ENCODE measurements at places on chromosomes 2 and 18.

GRCh38 chr2:21461754-21462240, 338.0 kb downstream of the TDRD15 start:
- DNase-seq, result no peak

DNA sequence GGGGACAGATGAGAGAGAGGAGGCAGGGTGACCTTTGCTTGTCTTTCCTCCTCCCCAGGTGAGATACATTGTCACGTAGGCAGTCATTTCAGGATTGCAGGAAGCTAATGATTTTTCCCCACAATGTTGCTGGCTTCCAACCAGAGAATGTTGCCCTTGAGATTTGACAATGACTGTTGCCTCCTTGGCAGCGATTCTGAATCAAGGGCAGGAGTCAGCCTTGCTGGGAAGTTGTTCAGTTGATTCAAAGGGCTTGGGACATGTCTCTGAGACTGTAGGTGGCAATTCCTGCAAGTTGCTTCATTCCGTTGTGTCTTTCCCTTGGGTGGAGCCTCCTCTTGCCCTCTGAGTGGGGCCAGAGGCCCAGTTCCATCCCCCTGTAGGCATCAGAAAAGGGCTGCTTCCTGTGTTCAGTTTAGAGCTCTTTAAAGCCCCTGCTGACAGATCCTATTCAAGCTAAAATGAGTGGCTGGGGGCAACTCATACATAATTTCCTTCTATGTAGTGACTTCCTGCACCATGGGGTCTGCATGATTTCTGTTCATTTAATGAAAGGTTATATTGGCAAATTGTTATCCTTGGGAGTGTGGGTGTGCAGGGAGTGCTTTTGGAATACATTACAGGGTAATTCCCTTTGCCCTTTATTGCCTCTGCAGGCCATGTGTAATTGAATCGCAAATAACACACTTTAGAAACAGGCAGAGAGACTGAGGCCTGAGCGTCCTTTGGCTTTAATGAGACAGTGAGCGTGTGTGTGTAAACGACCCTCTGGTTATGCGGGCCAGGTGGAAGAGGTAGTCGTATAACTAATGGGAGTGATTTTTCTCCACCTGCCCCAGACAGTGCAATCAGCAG, 52.4 kb downstream of the GPR39 start:
- DNase-seq, result no peak

DNA sequence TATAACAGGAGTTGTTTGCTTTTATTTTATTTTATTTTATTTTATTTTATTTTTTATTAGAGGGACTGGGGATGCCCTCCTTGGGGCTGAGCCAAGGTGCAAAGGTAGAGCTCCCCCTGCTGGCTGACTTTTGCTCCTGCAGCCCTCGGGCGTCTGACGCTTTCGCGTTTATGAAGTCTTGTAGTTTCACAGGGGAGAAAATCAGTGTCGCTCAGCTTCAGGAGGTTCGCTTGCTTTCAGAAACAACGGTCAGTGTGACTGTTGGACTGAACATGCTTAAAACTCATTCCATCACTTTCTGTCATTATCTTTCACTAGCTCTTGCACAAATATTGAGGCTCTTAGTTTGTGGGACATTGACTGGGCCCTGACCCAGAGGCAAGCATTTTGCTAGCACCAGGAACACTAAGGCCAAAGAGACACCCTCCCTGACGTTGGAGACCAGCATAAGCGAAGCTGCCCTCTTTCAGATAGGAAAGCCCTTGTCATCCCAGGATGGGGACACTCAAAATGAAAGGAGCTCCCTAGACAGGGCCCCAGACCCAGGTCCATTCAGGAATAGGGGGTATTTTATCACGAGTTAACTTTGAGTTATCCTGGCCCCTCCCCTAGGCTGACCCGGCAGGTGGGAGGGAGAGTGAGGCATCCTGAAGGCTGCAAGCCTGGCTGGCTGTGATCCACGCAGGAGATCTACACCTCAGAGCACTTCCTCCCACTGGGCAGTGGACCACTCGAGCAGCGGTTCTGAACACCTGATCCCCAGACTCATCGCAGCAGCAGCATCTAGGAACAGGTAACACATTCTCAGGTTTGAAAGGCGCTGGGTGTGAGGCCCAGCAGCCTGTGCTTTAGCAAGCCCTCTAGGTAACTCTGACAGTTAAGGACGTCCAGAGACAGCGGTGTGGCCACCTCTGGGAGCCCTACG, 34.4 kb downstream of the LGALSL start:
- peak; percentile 78 for DNase-seq

DNA sequence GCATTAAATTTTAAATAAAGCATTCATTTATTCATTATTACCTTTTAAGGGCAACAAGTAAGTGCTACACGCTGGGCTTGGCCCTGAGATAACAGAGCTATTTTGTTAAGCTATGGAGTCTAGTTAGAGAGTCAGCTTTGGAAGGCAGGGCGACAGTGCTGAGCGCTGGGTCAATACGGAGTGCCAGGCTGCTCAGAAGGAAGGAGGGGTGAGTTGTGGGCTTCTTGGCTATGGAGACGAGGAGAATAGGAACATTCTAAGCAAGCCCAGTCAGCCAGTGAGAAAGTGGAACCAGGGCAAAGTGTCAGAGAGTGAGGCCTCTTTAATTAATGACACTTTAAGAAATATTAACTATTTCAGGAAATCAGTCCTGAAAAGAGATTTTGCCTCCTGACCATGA, 288.4 kb downstream of the LRRTM1 start:
- no peak for DNase-seq

DNA sequence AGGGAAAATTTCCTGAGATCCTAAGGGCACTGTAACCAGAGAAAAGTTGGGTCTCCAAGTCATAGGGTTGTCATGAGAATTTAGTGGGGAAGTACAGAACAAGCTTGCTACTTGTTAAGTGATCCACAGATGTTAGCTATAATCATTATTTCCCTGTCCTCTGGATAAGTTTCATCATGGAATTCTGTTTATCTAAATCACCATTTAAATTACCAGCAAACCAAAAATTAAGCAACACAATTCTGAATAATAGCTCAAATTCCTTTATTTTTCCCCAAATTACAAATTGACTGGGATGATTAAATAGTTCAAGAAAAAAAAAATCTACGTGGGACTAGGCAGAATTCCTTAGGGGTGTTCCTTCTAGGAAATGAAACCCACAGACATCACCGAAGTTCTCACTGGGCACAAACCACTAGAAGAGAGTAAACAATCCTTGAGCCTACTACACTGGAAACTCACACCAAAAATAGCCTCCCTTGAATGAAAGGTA, 159.5 kb downstream of the COL6A3 start:
- DNase-seq, result no peak

DNA sequence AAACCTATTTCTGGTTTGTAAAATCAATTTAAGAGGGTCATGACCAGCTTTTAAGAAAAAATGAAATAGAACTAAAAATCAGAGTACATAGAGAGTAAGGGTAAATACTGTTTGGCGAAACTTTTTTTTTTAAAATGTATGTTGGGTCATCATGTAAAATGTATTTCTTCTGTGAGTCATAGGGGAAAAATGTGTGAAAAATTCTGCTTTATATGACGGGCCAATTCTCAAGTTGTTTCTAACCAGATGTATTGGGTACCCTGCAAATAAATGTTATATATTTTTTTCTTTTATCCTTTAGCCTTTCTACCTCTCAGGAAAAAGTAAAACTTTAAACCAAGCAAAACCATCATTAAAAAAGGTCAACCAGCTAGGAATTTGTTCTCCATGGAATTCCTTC, 13.9 kb downstream of the AFTPH start:
- DNase-seq, result no peak

- no peak for DNase-seq
These were observed 1.9 kb downstream of the GLI2 start for GRCh38 chr2:120737340-120738101.

DNA sequence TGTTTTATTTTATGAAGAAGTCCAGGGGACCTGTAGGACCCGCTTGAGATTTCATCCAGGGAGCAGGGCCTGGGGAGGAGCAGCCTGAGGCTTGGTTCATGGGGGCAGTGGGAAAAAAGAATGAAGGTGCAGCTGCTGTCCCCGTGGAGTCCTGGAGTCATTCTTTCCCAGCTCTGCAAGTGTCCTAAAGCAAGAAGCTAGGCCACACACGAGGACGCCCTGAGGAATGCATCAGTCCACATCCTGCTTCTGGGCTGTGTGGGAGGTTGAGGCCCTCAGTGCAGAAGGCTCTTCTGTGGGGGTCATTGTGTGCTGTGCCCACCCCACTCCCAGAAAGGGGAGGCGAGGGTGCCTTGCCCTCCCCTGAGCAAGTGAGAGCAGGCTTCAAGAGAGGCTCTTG, 179.9 kb upstream of the HS6ST1 start:
- DNase-seq, result no peak

- no peak for DNase-seq
These were observed 12.8 kb upstream of the ACTR2 start for GRCh38 chr2:65214843-65215242.

DNA sequence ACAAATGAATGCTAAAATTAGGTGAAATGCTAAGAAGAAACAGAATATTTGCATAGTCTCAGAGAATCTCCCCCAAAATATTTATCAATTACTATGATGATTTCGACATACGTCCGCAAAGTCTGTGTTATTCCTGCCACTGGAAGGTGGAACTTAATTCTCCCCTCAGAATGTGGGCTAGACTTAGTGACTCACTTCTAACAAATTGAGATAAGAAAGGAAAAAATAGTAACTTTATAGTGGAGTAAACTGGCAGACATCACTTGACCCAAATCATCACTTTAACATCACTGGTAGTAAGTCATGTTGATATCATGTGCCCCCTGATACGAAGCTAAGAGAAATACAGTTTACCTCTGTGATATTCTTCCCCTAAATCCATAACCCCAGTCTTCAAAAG, 23.5 kb downstream of the HADHB start:
- no peak for DNase-seq

DNA sequence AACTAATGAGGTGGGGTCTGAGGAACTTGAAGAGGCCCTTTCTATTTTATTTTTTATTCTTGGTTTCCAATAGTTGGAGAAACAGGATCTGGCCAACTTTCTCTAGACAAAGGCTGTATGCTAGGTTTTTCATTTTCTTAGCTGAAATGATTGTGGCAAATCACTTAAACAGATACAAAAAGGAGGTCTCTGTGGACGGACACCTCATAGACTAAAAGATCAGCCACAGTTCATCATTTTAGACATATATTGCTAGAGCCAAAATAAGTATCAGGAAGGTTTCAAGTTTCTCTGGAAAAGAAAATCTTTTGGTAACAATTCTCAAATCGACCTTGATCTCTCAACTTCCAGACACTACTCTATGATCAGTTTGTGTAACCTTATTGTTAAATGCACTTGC, 224.5 kb upstream of the REV1 start:
- DNase-seq, result no peak

DNA sequence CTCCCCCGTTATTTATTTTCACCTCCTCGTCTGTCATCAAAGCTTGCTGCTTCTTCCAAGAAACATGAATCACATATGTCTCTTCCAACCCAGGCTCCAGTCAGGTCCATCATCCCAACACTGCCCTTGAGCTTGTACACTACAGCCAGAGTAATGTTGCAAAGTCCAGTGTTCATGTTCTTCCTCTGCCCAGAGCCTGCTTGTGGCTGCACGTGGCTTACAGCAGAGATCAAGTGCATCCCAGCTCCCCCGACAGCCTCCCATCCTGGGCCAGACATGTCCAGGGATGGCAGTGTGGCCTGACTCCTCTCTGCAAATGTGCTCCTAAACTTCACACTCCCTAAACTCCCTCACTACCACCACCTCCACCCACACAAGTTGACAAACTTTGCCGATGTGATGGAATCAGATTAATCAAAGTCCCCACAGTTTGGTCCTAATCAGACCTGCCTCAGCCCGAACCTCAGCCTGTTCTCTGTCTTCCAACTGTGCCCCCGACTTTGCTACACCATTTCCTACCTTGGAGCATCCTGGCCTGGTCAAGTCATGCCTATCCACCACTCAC, 54.2 kb upstream of the MAPRE3 start:
- DNase-seq, result no peak

DNA sequence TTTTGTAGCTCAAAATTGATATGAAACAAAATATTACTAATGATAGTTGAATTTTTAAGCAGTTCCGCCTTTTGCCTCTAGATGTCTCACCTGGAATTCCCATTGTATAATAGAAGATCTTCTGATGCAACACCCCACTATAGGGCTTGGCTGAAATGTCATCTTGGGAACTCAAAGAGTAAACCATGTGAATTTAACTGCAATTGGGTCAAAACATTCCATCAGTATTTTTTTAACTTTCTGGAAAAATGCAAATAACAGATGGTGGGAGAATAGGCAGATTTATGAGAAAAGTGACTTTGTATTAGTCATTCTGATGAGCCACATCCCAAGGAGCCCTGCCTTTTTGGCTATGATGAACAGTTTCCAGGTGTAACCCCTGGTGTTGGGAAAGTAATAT, 489.9 kb downstream of the NYAP2 start:
- no peak for DNase-seq

DNA sequence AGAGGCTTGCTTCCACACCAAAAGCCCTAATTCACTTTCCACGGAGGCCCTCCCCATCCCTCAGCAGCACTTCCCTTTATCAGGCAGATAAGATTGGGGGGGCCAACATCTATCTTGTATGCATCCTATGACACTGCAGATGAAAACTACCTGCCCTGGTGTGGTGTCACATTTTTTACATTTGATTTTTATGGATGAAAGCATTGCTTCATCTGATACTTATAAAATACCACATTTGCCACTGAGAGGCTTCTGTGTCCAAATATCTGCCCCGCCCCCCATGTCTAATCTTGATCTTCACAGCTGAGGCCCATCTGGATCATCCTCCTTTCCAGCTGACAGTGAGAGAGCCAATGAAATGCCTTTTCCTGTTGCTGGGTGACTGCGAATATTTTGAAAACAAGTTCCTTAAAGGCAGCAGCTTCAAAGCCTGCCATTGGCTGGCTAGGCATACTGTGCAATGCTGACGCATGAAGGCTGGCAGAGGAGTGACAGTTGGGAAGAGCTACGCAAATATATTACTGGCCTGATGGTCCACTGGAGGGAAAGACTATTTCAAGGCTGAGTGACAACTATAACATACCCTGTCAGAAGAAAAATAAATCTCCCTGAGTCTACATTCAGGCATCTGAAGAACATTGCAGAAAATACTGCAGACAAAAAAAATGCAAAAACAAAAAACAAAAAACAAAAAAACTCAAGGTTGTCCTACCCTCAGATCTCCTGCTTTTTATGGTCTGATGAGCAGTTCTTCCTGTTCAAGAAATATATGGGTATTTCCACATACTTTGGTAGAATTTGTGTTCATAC, 318.7 kb downstream of the PDE11A start:
- DNase-seq, result no peak
